ENCODE measurements at places on chromosomes 5 and 9.

GRCh38 chr5:142181096-142181495 lies 72.5 kb downstream of the NDFIP1 start:
- DNase-seq = no peak

DNA sequence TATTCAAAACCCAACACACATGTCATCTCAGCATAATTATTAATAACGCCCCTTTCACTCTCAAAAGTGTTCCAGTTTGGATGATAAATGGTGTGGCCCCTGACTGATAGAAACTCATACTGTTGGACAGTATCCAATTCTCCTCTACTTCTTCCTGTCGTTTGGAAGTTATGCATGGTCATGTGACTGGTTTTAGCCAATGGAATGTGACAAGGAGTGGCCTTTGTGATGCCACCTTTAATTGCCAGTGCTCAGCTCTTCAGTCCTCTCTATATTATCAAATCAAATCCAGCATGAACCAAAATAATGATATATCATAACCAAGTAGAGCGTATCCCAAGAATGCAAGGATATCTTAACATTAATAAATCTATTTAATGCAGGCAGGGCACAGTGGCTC lies 117.8 kb upstream of the SPIN1 start:
- DNase-seq = no peak

DNA sequence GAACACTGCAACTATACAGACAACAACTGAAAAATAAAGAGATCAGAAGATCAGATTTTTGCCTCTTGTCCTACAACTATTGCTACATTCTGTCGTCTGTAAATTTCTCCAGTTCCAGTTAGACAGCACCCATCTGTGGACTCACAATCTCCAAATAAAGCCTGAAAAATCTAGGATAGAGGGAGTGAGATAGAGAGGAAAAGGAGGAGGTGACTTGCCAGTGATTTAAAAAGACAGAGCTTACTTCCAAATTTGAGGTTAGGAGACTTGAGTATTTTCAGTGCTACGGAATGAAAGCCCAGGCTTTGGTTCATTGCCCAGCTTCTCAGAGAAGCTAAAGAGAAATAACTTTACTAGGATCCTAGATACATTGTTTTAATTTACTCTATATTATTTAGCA lies 63.6 kb downstream of the PTCD2 start:
- DNase-seq = no peak

- no peak for DNase-seq
Measured at GRCh38 chr5:125129151-125129806, 382.8 kb upstream of the ZNF608 start.

DNA sequence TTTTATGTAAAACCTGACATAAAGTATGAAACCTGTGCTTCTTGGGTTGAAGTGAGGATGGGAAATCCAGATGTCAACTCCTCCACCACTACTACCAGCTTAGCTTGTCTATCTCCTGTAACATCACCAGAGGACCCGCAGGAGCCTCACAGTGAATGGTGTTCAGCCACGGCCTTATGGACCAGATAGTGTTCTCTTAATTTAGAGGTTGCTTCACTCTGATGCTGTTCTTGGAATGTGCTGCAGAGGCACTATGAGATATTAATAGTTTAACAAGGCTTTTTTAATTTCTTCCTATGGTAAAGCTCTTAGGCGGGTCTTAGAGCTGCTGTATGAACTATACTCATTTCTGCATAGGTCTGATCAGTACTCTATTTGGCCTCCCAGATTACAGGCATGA lies 27.9 kb downstream of the NFX1 start:
- no peak for DNase-seq

DNA sequence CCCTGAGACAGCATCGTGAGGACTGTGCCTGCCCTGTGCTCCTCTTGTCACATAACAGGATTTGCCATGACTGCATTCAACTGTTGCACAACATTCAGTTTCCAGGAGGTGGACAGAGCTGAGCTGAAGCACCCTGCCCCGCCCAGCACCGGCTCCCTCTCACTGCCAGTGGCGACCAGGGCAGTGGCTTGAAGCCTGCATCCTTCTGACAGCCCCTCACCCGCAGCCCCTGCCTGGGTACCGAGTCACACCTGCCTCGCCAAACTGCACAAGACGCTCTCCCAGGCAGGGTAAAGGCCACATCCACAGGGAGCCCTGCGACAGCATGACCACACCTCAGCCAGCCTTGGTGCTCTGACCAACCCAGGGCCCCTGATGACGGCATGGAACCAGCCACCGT lies 59.9 kb upstream of the ZNF354A start:
- DNase-seq = no peak

GRCh38 chr5:39209924-39210323 lies 9.4 kb downstream of the FYB1 start:
- DNase-seq = no peak

DNA sequence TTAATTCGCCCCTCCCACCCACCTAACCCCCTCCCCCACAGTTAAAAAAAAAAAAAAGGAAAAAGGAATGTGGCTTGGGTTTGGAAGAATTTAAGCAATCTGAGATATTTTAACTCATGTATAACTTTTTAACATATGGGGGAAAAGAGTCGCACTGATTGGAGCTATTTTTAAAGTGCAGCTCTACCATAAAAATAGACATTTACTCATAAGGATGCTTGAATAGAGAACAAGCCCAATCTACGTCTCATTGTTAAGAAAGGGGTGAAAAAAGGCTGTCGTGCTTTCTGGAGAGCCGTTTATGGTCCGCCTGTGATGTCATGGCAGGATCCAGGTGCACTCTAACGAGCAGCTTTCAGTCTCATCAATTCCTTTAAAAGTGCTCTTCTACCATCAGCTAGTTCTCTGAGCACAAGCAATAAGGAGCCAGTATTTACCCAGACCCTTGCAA lies 142.4 kb downstream of the ELAVL2 start:
- DNase-seq = no peak

DNA sequence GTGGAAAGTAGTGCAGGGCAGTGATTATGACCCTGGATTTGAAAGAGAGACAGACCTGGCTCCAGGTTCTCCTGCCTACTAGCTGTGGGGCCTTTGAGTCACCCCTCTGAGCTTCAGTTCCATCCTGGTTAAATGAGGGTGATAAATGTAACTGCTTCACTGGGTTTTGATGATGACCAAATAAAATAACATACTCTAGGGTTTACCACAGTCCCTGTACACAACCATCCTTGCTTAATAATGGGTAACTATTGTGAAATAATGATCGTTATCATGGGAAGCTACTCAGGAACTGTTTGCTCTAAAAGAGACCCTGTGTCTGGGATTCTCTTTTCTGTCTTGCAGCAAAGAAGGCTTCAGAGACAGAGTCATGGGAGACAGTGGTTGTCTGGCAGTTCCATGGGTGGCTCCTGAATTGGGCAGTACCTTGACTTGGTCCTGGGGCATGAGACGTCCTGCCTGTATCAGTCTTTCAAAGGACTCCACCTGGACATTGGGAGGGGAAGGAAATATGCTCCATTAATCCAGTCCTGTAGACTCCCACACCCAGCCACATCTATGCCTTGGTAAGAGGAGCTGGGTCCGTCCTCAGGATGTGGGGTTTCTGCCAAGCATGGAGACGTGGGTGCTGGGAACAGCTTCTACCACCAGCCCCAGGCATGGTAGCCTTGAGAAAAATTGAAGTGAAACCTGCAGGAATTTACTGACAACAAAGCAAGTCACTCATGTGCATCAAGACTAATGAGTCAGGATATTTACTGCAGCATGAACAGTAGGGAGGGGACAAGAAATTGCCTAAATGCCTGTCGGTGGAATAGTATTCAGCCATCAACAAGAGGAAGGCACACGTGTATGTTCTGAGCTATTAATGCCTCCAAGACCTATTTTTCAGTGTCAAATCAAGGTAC lies 23.4 kb downstream of the AKNA start:
- DNase-seq = no peak

GRCh38 chr5:132760049-132760420 lies 12.8 kb downstream of the CCNI2 start:
- no peak for DNase-seq

DNA sequence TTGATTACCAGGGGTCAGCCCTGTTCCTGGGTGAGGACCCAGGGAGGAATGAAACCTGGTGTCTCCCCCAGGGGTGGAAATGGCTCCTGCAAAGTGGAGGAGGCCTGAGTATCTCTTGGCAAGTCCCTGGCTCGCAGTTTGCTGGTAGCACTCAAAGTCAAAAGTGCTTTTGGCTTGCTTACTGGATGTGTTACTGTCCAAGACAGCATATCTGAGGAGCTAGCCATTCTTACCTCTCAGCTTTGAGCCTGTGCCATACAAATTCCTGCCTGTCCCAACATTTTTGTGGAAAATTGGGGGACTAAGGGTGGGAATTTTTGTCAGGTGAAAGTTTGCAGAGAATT lies 9.9 kb downstream of the ZNF618 start:
- no peak for DNase-seq

DNA sequence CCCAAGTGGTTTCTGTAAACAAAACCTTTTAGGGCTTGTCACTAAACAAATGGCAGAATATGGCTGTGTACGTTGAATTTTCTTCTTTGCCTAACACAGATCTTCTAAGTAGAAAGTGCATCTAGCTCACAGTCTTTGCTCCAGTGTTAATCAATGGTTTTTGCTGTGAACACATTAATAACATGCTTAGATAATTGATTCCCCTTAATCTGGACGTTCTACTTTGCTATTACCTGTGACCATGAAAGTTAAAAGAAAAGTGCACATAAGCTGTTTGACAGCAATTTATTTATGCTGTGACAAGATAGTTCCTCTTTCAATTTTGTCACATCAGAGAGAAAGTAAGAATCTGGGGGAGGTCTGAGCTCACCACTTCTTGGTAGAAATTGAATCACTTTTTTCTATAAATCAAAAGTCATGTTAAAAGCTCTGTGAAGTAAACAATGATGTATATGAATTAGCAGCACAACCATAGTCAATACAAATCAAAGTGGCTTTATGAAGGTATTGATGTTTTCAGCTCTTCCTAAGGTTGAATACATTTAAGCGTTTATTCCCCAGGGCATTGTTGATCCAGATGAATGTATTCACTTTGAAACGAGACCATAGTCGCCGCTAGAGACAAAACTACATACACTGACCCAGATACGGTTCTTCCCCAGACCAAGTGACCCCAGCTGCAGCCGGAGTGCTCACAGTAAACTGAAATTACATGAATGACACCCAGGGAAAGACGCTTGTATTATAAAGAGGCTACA lies 174.6 kb upstream of the ZNF608 start:
- DNase-seq = no peak

- no peak for DNase-seq
Measured at GRCh38 chr5:10102706-10103497, 146.8 kb downstream of the ATPSCKMT start.

- DNase-seq = no peak
Measured at GRCh38 chr5:76391014-76391413, 12.1 kb upstream of the IQGAP2 start.

DNA sequence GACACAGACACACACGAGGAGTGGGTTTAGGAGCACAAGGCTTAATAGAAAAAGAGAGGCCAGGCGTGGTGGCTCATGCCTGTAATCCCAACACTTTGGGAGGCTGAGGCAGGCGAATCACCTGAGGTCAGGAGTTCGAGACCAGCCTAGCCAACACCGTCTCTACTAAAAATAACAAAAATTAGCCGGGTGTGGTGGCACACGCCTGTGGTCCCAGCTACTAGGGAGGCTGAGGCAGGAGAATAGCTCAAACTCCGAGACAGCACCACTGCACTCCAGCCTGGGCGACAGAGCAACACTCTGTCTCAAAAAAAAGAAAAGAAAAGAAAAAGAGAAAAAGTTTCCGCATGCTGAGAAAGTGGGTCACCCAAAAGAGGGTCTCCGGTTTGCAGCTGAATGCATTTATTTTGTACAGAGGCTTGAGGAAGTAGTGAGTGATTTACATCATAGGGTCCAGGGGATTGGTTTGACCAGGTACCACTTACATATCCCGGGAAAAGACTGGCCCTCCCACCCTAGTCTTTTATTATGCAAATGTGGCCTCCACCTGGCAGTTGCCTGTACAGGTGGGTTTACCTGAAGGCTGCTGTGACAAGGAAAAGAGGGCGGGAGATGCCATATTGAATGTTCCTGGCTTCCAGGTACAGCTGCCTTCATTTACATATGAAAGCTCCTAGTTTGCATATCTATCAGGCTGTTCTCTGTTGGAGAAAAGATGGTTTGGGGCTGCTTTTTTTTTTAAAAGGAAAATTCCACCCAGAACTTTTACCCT lies 366.2 kb upstream of the GRAMD2B start:
- no peak for DNase-seq

DNA sequence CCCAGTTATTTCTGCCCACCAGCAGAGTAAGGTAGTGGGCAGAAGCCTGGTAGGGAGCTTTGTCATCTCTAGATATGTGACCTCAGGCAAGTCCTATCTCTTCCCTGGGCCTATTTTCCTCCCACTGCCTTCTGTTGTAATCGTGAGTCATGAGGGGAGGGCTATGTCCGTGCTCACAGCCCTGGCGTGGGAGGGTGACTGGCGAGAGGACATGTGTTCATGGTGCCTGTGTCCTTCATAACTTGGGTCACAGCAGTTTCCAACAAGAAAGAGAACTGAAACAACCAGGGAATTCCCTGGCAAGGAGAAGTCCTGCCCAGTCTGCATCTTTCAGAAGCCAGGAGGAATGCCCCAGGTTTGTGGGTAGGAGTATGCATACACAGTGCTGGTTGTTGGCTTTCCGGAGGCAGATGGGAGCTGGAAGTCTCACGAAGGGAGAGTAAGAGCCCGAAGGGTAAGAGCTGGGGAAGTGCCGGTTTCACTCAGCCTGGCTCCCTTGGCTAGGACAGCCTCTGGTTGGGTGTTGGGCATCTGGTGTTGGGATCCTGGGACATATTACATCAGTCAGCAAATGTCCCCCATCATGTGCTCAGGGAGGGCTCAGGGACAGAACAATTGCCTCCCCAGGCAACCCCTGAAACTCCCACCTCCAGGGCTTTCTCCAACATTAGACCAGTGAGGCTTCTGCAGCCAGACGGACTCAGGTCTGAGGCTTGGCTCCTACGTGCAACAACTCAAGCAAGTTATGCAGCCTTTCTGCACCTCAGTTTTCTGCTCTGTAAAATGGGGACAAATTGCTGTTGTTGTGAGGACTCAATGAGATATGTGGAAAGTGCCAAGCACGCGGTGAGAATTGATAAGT lies 4.3 kb upstream of the TIFAB start:
- no peak for DNase-seq

GRCh38 chr5:86354664-86355063 lies 263.1 kb upstream of the COX7C start:
- DNase-seq = no peak

- no peak for DNase-seq
Measured at GRCh38 chr5:158086856-158087255, 227.9 kb upstream of the CLINT1 start.

- no peak for DNase-seq
Measured at GRCh38 chr5:171521219-171521633, 101.8 kb downstream of the FGF18 start.

GRCh38 chr5:127844581-127845021 lies 141.4 kb downstream of the CCDC192 start:
- DNase-seq = no peak

DNA sequence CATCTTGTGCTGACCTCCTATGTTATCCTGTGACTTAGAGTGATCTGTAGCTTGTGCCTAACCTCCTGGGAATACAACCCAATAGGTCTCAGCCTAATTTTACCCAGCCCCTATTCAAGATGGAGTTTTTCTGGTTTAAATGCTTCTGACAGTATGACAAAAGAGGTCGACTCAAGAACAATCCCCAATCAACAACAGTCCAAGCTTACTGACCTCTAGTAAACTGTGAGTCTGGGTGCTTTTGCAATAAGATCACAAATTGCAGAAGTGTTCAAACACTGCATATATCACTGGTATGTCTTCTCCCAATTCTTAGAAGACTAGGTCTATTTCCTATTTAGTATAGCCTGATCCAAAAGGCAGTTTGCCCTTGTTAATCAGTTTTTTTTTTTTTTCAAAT lies 323.5 kb upstream of the PTGER4 start:
- DNase-seq = no peak

Measured in cortex of kidney (tissue), 1 donor.